Fibroblast of skin of back (primary cell): ENCODE measurements at places on chromosomes 7 and 10.
A peak's percentile ranks its signal among the peaks of the same experiment; 100 is the strongest.

DNA sequence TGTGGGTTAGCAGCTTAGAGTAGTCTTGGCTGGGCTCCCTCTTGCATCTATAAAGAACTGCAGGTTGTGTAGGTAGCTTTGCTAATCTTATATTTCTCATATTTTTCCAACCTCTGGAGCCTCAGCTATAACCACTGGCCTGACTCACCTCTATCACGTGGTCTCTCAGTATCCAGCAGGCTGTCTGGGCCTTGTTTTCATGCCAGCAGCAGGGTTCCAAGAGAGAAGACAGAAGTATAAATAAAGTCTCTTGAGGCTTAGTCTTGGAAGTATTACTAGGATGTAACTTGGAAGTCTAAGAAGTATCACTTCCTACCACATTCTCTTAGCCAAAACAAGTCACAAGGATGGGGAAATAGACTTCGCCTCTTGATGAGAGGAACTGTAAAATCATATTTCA is 73.3 kb downstream of the WIPF3 start:
- DNase-seq, result peak; percentile 51

DNA sequence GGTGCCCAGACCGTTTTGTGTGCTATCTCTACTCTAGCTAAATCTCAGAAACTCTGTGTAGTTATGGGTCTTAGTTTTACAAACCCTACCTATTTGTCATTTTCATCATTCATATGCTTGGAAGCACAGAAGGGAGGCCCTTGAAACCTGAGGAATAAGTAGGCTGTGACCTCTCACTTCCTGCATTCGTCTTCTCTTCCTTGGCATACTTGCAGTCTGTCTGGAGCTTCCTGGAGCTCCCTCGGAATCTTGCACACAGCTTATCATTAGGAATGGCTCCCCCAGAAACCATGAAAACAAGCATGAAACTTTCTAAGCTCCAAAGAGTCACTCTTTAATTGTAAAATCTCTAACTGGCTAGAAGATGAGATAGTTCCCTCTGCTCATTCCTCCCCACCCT is 376.9 kb upstream of the MYO3A start:
- no peak for DNase-seq

- no peak for DNase-seq
Measured at GRCh38 chr10:128867210-128867609, 599.8 kb upstream of the MGMT start.

DNA sequence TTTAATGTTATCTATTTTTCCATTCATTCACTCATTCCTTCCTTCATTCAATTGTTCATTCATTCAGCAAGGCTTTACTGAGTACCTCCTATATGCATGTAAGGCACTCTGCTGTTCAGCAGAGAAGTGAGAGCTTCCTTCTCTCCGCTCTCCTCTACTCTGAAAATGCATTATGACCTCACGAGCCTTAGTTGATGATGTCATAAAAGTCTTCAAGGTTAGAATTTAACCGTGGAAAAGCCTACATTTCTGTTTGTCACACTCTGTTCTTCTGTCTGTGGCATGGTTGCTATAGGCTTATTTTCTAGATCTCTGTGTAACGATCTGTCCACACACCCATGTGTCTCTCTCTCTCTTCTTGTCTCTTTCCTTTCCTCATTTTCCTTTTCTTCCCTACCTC is 17.1 kb downstream of the ODAD2 start:
- no peak for DNase-seq

GRCh38 chr7:29748286-29749099 is 57.8 kb upstream of the WIPF3 start:
- peak; percentile 50 for DNase-seq
